Placental pericyte (primary cell): ENCODE measurements at places on chromosomes 2 and 18. TPM values are rescaled to one million over a fixed set of nuclear protein-coding genes. Genes with fewer than 3 reads are reported as not detected.

OBSL1 gene
- 45.7 and 55.1 TPM in 2 replicates for total RNA-seq

C1D gene
- 30.4 and 35.5 TPM in 2 replicates for total RNA-seq

NCOA1 gene
- 13.0 and 19.0 TPM in 2 replicates for total RNA-seq

MAP2 gene
- total RNA-seq: 0.44 and 0.72 TPM in 2 replicates

HOXD1 gene
- 0.14 TPM in 1 of 2 replicates, not detected in the other for total RNA-seq

FRZB gene
- 0.14 and 0.66 TPM in 2 replicates for total RNA-seq

CD8B gene
- not detected in 2 replicates for total RNA-seq

MRO gene
- not detected in 2 replicates for total RNA-seq

LOXHD1 gene
- total RNA-seq: not detected in 2 replicates

UGT1A4 gene
- total RNA-seq: not detected in 2 replicates

CFAP65 gene
- not detected in 2 replicates for total RNA-seq

PAX3 gene
- not detected in 2 replicates for total RNA-seq

CD8B2 gene
- not detected in 2 replicates for total RNA-seq

RNF125 gene
- total RNA-seq: 0.14 TPM in 1 of 2 replicates, not detected in the other

NDUFB3 gene
- 20.8 and 28.5 TPM in 2 replicates for total RNA-seq

PRPF40A gene
- total RNA-seq: 117 and 143 TPM in 2 replicates

FHOD3 gene
- total RNA-seq: 0.88 and 16.9 TPM in 2 replicates

IL36G gene
- not detected in 2 replicates for total RNA-seq
